Activated naive CD4-positive, alpha-beta T cell (primary cell): ENCODE measurements at places on chromosomes 6 and 20.

GRCh38 chr6:109894181-109894580 is 83.9 kb upstream of the GPR6 start:
- no peak for DNase-seq

DNA sequence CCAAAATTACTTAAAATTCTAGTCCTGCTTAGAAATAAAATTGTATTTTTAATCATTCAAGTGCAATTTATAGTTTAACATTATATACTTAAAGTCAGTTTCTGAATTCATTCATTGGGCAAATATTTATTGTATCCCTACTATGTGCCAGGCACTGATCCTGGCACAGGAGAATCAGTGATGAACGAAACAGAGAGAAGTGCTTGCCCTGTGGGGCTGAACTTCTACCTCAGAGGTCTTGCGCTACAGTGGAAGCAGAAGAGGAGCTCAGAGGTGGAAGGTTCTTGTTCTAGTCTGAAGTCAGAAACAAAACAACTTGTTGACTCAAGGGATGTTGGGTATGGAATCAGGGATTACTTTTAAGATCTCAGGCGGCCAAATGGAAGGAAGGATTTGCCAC is 6.0 kb downstream of the CLDN20 start:
- DNase-seq, result no peak

DNA sequence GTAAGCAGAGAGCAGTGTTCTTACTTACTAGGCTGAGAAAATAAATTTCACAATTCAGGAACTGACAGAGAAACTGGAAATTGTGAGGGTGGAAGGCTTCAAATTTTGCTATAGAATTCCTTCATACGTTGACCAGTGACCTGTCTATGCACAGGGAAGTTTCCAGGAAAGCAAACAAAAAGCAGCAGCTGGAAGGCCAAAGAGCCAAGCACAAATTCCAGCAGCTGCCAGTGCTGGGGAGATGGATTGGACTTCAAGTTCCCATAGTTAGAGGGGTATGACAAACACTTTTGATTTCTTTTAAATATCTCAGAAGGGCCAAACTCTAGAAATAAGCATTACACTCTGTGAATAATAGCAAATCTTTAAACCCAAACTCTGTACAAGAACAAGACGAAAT is 299.1 kb upstream of the KCNQ5 start:
- no peak for DNase-seq

- no peak for DNase-seq
These were observed 44.7 kb upstream of the MICB start for GRCh38 chr6:31453259-31453658.

DNA sequence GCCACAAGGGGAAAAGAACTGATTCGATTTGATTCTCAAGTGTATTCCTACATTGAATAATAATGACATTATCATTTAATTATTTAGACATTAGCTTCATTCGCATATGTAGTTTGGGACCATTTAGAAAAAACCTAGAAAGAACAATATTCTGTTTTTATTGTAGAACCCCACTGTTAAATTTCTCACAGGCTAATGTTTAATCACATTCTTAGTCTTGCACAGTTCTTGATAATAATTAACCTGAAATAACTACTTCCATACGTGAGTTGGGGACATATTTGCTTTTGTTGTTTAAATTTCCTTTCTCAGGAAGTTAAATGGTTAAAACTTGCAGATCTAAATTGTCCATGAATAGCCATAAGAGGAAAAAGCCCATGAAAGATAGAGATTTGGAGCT is 275.2 kb downstream of the TFAP2B start:
- no peak for DNase-seq

DNA sequence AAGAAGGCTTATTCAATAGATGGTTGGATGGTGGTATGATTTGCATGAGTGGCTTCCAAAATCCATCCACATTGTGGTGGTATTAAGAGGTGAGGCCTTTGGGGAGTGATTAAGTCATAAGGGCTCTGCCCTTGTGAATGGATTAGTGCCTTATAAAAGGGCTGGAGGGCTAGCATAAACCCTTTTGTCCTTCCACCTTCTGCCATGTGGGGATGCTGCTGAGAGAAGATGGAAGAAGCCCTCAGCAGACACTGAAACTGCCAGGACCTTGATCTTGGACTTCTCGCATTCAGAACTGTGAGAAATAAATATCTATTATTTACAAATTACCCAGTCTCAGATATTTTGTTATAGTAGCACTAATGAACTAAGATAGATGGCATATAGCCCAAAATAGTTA is 27.8 kb upstream of the SRPK1 start:
- DNase-seq, result no peak

GRCh38 chr6:116192786-116193185 is 61.1 kb downstream of the TSPYL4 start:
- no peak for DNase-seq

DNA sequence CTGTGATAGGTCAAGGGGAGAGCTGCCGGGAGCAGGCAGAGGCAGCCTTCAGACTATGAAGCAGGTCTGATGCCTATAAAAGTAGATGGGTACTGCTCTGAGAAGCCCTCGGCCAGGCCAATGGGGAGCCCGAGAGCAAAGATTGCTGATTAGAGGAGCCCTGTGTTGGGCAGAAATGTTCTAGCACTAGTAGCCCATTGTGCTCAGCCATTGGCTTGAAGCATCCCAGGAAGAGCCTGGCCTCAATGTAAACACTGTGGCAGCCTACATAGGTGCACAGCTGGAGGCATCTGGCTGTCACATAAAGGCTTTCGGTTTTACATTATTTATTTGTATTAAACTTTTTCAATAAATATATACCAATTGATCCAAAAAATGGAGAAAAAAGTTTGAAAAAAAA is 67.7 kb downstream of the SNAP25 start:
- no peak for DNase-seq

GRCh38 chr6:11478586-11478985 is 59.0 kb upstream of the TMEM170B start:
- no peak for DNase-seq

- no peak for DNase-seq
These were observed 46.0 kb upstream of the TAGAP start for GRCh38 chr6:159090530-159091480.

- DNase-seq, result no peak
These were observed 713.4 kb downstream of the CD109 start for GRCh38 chr6:74409447-74409846.

DNA sequence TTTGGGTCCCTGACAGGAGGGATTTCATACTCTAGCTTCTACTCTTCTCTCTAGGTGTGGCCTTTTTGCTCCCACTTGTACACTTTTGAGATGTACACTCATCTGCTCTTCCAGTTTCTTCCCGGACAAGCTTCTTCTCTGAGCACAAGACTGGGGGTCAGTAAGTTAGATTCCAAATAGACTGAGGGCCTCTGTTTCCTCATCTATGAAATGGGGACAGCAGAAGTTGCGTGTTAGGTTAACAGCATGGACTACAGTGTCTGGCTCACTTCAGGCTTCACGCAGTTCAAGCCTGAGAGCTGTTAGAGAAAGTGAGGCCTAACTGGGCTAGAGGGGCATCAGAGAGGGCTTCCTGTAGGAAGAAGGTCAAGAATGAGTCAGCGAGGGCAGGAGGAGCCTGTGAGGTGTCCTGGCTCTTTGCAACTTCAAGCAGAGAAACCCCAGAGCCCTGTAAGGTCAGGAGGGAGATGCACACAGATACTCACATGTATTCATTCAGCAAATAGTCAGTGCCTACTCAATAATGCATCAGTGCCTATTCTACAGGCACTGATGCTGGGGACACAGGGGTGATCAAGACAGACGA is 20.6 kb downstream of the XKR7 start:
- DNase-seq, result no peak

DNA sequence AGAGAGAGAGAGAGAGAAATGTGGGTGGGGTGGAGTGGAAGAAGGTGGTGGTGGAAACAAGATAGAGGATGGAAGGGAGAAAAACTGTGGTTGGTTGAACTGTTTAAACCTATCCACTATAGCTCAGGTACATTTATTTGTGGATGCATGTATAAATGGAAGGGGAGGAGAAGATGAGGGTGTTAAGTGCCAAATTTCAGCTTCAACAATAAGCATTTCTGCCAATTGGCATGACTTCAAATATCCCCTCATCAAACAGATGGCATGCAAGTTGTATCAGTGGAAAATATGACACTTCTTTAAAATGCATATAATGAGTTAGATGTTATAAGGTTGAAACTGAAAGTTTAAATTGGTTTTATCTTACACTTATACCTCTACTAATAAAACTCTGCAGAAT is 216.1 kb downstream of the LMBRD1 start:
- DNase-seq, result no peak

GRCh38 chr6:912871-913835 is 220.2 kb upstream of the EXOC2 start:
- no peak for DNase-seq

DNA sequence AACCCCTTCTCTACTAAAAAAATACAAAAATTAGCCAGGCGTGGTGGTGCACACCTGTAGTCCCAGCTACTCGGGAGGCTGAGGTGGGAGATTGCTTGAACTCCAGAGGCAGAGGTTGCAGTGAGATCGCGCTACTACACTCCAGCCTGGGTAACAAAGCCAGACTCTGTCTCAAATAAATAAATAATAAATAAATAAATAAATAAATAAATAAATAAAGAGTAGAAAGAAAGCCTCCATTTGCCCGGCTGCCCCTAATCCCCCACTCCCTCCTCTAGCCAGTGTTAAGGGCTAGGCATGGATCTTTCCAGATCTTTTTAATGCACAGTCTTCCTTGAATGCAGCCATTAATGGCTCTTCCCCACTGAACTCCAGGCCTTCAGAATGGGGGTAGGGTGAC is 3.2 kb downstream of the PNPLA1 start:
- no peak for DNase-seq

- DNase-seq, result no peak
These were observed 312.2 kb upstream of the FLRT3 start for GRCh38 chr20:14649662-14650061.

- DNase-seq, result no peak
These were observed 118.8 kb upstream of the ZNF217 start for GRCh38 chr20:53712212-53712977.

DNA sequence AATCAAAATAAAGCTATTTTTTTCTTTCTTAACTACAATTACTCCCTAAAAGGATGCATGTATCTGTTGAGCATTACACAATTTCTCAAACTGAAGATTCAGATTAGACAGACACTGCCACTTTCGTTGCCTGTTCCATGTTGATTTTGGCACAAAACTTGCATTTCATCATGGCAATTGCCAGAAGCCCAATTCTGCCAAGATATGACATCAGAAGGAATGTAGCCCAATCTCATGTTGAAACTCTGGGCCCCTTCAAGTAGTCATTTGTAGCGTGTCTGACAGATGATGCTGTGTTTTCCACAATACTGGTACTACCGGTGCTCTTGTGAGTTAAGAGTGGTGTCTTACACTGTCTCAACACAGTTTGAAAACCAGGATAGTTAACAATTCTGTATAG is 705.4 kb downstream of the PTPRT start:
- DNase-seq, result no peak
